Renal cortical epithelial cell (primary cell): ENCODE measurements at places on chromosomes 1 and 21. TPM values are rescaled to one million over a fixed set of nuclear protein-coding genes. Genes with fewer than 3 reads are reported as not detected.

Gene PCSK9
- total RNA-seq = 1.1 and 17.5 TPM in 2 replicates

Gene SLC6A9
- total RNA-seq = 2.8 and 5.0 TPM in 2 replicates

Gene SEMA6C
- 8.4 TPM in 1 of 2 replicates, not detected in the other for total RNA-seq

DNA sequence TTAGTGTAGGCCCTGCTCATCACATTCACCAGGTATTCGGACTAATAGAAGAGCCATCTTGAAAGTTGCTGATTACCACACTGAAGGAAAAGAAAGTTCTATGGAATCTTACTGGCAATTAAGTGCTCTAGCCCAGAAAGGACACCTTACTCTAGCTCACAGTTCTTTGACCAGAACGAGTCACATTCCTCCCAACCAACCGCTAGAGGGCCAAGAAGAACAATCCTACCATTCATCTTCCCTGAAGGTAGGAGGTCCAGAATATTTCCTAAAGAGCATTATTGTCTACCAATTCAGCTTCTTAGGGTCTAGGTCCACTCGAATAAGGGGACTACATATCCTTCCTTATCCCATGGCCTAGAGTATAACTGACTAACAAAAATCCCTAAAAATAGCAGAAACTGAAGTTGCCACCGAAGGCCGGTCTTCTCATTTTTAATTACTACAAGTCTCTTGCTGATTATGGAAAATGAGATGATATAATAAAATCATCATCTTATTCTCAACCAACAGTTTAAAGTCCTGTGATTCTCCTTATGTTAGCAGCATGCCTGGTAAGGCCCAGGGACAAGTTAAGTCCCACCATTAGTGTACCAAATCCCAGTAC is 2.7 kb upstream of the FMO1 start:
- DNase-seq = peak; percentile 59

GRCh38 chr1:25342846-25343245 is 4.7 kb downstream of the TMEM50A start:
- no peak for DNase-seq

DNA sequence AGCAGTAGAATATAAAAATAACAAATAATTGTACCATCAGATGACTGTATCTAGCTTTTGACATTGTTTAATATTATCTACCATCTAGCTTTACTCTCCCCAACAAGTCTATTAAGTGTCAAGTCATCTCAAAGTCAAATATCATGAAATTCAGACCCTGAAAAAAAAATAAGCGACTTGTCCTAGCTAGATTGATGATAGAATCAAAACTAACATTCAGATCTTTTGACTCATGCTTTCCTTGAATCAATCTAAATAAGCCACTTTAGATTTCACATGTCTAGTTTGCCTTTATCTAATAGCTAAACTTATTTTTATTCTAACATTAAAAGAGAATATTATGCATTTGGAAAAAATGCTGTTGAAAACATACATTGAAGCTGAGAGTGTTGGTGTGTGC is 35.4 kb downstream of the CRB1 start:
- peak; percentile 26 for DNase-seq

- no peak for DNase-seq
These were observed 28.7 kb downstream of the NBPF3 start for GRCh38 chr1:21468599-21468998.

GRCh38 chr21:38032082-38032801 is 116.0 kb upstream of the KCNJ6 start:
- DNase-seq = no peak

Gene UQCRHL
- 1.5 and 2.8 TPM in 2 replicates for total RNA-seq

Gene SPRR2A
- not detected in 2 replicates for total RNA-seq

DNA sequence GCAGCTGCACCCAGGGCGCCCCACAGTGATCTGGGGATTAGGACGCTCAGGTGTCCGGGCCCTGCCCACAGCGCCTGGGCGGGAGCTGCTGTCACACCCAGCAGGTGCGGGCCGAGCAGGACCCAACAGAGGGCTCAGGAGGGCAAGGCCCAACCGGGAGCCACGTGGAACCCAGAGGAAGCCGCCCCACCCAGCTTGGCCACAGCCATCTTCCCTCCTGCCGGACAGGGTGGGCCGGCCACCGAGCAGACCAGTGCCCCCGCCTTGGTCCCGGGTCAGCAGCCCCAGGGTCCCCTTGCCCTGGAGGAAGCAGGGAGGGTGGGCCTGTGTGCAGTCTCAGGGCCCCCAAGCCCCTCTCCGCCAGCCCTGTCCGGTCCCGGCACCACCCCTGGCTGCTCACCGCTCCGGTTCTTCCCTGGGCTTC is 6.3 kb upstream of the TTLL10 start:
- no peak for DNase-seq

Gene REN
- not detected in 2 replicates for total RNA-seq

- no peak for DNase-seq
These were observed 39.7 kb downstream of the ADARB1 start for GRCh38 chr21:45114072-45114471.

- DNase-seq = peak; percentile 63
These were observed 42.2 kb upstream of the WNT4 start for GRCh38 chr1:22184892-22185612.

Gene C1orf87
- total RNA-seq = 0.17 TPM in 1 of 2 replicates, not detected in the other

GRCh38 chr1:205488074-205488723 is 16.3 kb upstream of the CDK18 start:
- peak; percentile 64 for DNase-seq

GRCh38 chr1:6996866-6997265 is 211.6 kb downstream of the CAMTA1 start:
- DNase-seq = no peak

GRCh38 chr21:33268393-33268736 is 2.2 kb downstream of the IL10RB start:
- no peak for DNase-seq

DNA sequence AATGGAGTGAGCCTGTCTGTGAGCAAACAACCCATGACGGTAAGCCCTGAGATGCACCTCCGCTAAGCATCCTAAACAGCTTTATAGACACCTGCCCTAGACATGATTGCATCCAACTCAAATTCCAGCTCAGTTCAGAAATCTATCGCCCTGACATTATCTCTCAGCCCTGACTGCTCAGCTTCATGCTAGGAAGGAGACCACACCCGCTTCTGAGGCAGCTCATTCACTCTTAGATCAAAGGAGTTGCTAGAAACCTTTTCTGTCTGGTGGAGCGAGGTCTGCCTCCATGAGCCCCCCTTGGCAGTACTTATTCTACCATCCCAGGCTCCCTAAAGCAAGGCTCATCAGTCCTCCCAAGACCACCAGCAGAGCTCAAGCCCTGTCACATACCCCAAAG is 17.0 kb downstream of the IL10RB start:
- DNase-seq = no peak

DNA sequence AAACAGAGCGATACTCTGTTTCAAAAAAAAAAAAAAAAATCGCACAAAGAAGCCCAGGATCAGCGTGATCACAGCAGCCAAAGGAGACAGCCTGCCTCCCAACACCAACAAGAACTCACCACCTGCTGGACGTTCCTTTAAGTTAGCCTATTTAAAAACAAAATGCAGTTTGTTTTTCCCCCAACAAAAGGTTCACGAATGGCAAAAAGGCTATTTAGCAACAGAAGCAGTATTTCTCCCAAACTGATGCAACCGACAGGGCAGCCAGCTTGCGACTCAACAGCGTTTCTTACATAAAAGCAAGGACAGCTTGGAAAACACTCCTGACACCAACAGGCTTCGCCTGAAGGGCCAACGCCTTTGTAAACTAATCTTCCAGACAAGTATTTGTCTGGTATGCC is 6.8 kb downstream of the SSU72 start:
- DNase-seq = no peak

DNA sequence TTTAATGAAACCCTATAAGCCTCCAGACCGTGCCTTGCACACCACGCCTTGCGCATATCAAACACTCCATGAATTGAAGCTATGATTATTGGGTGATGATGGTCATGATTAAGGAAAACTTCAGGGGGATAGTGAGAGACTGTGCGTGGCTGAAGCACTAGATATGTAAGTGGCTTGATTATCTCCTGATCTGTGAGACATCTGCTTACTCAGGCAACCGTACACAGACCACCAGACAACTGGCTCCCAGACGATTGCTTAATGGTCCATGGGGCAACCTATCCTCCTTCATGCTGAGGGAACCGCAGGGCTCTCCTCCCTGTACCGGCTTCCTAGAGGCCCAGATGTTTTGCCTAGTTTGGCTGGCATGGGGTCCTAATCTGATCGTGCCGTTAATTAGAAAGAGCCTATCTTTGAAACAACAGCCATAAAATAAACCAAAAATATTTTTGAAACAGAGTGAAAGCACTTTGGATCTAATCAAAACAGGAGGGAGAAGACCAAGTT is 51.6 kb downstream of the IRF2BP2 start:
- DNase-seq = no peak

- no peak for DNase-seq
These were observed 1.5 kb downstream of the TMEM201 start for GRCh38 chr1:9590201-9590600.

- DNase-seq = peak; percentile 75
These were observed 4.1 kb upstream of the PCP4 start for GRCh38 chr21:39863111-39863510.

Gene SLFNL1
- 0.65 TPM in 1 of 2 replicates, not detected in the other for total RNA-seq

- DNase-seq = no peak
These were observed 10.1 kb downstream of the CADM3 start for GRCh38 chr1:159181328-159182024.

Gene KPRP
- not detected in 2 replicates for total RNA-seq

GRCh38 chr1:110875216-110875731 is 2.3 kb downstream of the CD53 start:
- peak; percentile 9 for DNase-seq

DNA sequence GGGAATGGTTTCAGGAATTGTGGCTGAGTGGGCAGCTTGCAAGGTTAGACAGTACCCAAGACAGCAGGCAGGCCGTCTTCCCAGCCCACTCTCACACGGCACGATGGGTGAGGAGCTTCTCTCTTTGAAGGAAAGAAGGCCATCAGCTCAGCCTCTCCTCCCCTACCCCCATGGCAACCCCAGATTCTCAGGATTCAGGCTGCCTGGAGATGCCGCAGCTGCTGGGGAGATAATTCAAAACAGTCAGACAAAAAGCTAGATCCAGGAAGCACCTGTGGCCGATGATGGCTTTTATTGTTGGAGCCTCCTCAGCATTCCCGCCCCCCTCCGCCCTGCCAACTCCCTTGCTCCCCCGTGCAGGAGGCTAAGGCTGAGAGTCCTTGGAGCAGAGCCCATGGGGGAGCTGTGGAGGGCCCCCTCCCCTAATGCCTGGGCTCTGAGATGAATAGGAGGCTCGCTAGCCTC is 220.5 kb downstream of the TRABD2B start:
- DNase-seq = no peak

Gene CENPS
- total RNA-seq = 7.6 and 16.7 TPM in 2 replicates

Gene CD1C
- not detected in 2 replicates for total RNA-seq

Gene COL11A1
- 13.7 and 25.9 TPM in 2 replicates for total RNA-seq

DNA sequence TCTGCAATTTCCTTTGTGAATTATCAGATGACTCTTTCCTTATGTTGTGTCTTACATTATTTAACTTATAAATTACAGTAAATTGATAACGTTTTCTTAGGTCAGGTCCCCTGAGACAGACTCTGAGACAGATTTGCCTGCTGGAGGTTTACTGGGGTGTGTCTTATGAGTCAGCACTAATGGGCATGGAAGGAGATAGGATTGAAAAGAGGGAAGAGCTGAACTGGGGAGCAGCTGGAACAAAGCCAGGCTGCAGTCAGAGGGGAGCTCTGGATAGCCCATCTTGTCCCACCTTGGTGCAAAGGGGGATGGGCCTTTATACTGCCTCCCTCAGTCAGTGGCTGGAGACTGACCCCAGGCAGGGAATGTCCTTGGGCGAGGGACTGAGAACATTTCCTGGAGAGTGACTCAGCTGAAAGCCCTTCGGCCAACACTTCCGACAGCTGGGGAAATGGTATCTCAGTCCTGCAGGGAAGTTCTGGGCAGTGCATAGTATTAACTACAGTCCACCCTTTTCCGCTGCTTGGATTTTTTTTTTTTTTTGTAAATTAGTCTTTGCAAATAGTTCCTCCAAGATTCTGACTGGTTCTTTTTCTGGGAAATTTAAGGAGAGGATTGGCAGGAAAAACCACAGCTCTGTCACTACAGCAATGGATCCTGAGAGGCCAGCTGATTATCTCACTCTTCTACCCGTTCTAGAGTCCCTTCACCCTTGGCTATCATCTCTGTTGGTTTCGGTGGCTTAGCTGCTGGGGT is 39.1 kb upstream of the CDC42BPA start:
- DNase-seq = peak; percentile 86

Gene CD52
- total RNA-seq = not detected in 2 replicates

Gene HSD11B1
- not detected in 2 replicates for total RNA-seq

GRCh38 chr21:22364163-22364562 is 1366.0 kb downstream of the NCAM2 start:
- DNase-seq = no peak

Gene SPRR3
- not detected in 2 replicates for total RNA-seq

GRCh38 chr1:43239484-43239883 is 30.3 kb upstream of the TMEM125 start:
- no peak for DNase-seq

Gene TCHHL1
- not detected in 2 replicates for total RNA-seq

DNA sequence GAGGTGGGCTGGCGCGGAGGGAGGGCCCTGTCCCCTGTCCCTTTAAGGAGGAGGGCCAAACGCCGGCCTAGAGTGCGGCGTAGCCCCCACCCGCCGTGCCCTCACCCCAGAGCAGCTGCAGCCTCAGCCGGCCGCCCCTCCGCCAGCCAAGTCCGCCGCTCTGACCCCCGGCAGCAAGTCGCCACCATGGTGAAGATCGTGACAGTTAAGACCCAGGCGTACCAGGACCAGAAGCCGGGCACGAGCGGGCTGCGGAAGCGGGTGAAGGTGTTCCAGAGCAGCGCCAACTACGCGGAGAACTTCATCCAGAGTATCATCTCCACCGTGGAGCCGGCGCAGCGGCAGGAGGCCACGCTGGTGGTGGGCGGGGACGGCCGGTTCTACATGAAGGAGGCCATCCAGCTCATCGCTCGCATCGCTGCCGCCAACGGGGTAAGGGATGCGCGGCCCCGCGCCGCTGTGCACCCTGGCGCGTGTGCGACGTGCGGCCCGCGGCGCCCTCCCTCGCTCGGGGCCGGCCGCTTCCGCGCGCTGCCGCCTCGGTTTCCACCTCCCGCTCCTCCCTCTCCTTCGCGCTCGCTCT is at the start of gene PGM1:
PGM1 (plus strand) TSS at position 109 of the 583 bp plus-strand sequence; CDS start at position 187, 78 bp downstream.
- peak; percentile 50 for DNase-seq

Gene RPE65
- total RNA-seq = not detected in 2 replicates

GRCh38 chr1:109527098-109527811 is 12.4 kb upstream of the GPR61 start:
- no peak for DNase-seq

Gene CYP4A22
- total RNA-seq = not detected in 2 replicates

Gene SLC9C2
- 0.60 TPM in 1 of 2 replicates, not detected in the other for total RNA-seq

GRCh38 chr1:3573500-3573899 is 37.8 kb downstream of the MEGF6 start:
- no peak for DNase-seq
